Inflammatory macrophage treated with lipopolysaccharide for 4 hours (primary cell): ENCODE measurements at places on chromosomes 4 and X.

- DNase-seq, result no peak
These were observed 9.4 kb downstream of the PLCXD1 start for GRCh38 chrX:290476-291166.

DNA sequence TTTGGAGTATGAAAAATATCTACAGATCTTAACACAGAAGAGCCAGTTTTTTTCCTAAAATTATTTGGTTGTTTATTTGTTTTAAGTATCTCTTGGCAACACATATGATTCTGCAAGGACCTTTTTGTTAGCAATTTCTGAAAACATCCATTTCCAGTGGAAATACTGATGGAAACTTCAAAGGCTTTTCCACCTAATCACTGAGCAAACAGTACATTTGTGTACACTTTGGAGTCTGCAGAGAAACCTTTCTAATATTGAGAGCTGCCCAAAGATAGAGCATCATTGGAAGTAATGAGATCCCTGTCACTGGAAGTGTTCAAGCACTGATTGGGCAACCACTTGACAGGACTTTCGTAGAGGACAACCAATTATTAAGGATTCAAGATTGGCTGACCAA lies 69.7 kb upstream of the TFDP3 start:
- DNase-seq, result no peak

GRCh38 chrX:776529-777230 lies 146.1 kb downstream of the SHOX start:
- no peak for DNase-seq

DNA sequence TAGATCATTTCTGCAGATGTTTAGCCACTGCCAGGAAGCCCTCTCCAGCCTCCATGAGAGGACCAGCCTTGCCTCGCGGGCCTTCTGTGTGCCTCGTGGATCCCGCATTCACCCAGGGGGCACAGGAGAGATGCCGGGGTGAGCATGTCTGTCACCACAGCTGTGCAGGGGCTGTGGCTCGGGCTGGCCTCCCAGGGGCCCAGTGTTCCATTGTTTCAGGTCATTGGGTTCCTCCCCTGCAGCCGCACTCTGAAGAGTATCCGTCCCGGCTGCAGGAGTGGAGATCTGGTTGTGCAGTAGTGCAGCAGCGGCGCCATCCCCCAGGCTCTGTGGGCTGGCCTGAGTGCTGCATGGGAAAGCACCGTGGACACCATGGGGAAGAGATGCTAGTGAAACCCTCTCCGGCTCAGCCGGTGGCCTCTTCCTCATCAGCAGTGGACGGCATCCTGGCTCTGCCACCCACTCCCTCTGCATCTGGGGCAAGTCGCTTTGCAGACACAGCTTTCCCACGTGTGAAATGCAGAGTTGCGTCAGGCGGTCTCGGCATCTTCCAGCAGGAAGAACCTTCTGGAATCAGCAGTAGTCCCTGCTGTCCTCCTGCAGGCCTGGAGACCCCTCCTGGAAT lies 29.1 kb downstream of the TBC1D14 start:
- DNase-seq, result peak; percentile 88

DNA sequence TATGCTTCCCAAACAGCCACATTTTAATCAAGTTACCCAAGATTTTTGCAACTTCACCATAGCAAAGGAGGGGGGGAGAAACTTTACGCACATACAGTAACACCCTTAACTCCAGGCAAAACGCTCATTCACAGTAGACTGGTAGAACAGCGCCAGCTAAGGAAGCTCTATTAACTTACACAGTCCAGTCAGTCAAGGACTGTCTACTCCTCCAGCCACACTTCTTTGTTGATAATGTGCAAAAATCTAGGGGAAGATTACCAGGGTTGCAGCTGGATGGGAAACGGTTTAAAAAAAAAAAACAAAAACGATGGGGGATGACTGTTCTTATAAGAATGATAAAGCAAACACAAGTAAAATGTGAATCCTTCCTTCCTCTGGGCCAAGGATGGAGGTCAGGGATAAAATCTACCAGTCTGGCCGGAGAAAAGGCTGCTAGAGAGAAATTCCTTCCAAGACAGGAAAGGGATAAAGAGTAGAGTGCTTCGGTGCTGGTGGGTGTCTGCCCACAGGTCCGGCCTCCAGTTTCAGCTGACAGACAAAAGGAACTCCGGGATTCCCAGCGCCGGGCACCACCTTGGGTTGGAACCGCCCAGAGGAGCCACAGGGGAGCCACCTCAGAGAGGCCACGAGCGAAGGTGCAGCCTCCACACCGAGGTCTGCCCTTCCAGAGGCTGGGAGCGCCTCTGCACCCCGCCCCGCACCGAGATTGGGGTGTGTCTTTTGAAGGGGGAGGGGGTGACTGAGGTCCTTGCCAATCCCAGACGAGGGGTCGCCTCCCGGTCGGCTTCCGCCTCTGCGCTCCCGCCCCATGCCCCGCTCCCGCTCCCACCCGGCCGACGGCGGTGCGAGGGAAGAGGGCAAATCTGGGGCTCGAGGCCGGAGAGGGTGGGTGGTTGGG lies 811 bp downstream of the ANKRD50 start:
- DNase-seq, result peak; percentile 70

GRCh38 chr4:25900310-25900709 lies 13.7 kb upstream of the SMIM20 start:
- DNase-seq, result peak; percentile 25

DNA sequence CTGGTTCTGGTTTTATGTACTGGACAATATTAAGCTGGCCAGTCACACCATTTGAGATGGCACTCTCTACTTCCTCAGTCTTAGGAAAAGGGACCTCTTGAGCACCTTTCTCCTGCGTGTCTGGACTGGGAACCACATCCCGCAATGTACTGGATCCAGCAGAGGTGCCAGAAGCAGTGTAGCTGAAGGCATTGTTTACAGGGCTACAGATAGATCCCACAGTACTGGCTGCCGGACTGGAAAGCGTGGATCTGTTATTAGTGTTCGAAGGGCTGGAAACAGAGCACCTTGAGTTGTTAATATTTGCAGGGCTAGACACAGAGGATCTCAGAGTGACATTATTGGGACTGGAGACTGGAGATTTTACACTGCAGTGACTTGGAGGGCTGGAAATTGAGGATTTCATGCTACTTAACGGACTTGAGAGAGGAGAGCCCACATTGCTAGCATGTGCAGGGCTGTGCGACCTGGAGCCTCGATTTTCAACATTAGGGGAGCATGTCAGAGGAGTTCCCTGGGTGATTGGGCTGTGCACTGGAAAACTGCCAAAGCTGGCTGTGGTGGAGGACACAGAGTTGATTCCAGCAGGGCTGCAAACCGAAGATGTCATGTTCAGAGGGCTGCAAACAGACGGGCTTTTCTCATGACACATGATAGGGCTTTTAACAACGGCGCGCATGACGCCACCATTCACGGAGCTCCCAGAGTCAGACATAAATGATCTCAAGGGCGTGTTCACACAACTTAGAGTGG lies 6.4 kb downstream of the NR3C2 start:
- no peak for DNase-seq

DNA sequence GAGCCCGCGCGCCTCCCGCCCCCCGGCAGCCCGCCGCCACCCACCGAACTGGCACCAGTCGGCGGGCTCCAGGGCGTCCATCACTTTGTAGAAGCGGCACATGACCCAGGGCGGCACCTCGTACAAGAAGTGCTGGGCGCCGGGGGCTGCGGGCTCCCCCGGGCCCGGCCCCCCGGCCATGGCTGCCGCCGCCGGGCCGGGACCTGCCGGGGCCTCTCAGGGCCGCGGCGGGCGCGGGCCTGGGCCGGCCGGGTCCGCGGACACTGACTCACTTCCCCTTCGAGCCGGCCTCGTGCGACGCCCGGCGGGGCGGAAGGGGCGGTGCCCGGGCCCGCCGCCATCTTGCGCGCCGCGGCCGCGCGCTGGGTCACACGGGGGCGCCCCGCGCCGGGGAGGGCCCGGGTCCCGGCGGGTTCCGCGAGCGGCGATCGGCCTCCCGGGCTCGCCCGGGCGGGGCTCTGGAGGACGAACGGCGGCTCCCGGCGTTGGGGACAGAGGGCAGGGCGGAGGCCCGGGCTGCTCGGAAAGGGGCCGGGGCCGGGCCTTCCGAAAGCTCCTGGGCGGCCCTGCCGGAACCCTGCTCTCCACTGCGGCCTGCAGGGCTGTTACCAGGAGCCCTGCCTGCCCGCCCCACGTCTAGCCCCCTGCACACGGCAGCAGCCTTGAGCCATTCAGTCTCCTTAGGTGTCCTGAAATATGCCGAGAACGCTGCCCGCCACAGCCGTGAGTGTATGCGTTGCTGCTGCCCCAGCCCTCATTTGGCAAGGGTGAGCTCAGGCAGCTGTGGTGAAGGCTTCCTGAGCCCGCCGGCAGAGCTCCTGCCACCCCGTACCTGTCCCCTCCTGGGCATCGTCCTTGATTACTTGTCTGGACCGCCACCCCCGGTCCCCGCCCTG lies at the start of gene IRAK1:
Gene IRAK1, minus strand, starts transcription at position 270 of the 896 bp plus-strand sequence. Its CDS starts 90 bp downstream, at position 180.
- DNase-seq, result peak; percentile 76

DNA sequence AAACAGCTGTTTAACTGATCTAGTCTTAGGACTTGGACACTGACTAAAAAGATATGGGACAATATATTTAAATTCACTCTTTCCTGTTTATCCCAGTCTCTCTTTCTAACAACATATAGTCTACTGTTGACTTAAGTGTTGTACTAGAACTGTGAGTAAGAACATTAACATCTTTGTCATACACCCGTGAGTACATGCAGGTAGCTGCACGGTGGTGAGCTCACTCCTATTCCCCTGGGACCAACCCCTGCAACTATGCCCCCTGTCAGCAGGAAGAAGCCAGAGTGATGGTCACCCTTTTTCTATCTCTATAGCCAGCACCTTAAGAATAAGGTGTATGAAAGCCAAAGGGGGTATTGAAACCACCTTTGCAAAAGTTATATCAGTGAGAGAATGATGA lies 17.6 kb downstream of the TBL1X start:
- no peak for DNase-seq

DNA sequence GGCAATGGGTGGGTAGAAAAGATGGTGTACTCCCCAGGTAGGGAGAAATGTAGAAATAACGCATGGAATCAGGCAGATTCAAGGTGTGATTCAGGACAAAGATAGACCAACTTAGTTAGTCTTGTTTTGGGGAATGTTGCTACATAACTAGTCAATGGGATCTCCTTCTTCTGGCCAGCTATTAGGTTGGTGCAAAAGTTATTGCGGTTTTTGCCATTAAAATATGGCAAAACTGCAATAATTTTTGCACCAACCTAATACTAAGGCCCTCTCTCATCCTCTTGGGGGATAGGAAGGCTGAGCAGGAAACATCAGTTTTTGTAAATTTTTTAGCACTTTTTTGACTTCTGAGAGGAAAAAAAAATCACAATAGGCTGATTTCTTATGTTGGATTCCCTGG lies 23.2 kb downstream of the CYBB start:
- no peak for DNase-seq

GRCh38 chrX:153905481-153906095 lies 1.1 kb downstream of the AVPR2 start:
- no peak for DNase-seq

- no peak for DNase-seq
These were observed 26.9 kb downstream of the IGSF1 start for GRCh38 chrX:131262200-131262599.
